ENCODE measurements at places on chromosomes 12 and 14.

- DNase-seq: no peak
These were observed 11.2 kb downstream of the SERPINA1 start for GRCh38 chr14:94376976-94377865.

DNA sequence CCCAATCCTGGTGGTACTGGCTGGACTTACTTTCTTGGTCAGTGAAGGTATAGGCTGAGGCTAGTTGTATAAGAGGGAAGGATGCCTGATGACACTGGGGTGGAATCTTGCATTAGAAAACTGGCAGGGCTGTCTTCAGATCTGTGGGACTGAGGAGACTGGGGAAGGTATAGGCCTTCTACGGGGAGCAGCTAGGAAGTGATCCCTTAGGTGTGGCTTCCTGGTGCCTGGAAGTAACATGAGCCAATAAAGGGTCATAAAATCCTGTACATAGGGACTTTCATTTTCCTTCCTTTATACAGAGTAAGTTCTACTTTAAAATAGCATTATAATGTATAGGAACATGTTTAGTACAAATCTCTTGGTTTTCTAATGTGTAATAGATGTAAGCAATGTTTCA, 716.8 kb downstream of the LRFN5 start:
- no peak for DNase-seq

- DNase-seq: no peak
These were observed 29.6 kb downstream of the VRK1 start for GRCh38 chr14:96826818-96827217.

GRCh38 chr14:53209370-53209769, 56.2 kb upstream of the DDHD1 start:
- no peak for DNase-seq

DNA sequence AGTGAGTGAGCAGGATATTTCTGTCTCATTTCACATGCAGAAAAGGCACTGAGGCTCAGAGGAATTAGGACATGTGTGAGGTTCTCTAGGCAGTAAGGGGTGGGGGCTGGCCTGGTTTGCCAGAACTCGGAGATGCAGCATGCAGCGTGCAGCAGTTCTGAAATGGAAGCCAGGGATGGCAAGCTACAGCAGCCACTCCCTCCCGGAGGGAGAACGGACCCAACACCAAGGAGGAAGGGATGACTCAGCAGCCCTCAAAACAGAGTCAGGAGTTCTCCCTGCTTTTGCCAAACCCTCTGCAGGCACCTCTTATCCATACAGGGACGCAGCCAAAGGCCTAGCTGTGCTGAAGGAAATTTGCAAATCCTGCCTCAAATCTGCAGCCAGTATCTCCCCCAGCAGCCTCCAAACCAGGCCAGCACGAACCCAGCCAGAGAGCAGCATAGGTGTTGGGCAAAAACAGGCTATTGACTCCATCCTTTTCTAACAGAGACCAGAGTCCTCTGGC, 10.3 kb upstream of the SERPINA3 start:
- DNase-seq: no peak

DNA sequence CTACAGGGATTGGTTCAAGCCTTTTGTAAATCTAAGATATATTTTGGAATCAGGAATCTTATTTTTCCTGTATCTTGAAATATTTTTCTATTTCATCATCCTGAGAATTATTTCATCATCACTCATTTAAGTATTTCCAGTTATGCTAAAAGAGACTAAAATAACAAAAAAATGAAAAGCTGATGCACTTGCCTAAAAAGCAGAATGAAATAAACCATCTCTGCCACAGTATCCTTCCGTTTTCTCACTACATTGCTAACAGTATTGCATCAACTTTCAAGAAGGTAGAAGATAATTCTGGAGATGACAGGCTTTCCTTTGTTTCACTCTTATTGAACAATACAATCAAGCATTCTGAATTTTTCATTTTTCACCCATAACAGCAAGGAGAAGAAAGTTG, 31.1 kb upstream of the EIF5 start:
- DNase-seq: no peak

DNA sequence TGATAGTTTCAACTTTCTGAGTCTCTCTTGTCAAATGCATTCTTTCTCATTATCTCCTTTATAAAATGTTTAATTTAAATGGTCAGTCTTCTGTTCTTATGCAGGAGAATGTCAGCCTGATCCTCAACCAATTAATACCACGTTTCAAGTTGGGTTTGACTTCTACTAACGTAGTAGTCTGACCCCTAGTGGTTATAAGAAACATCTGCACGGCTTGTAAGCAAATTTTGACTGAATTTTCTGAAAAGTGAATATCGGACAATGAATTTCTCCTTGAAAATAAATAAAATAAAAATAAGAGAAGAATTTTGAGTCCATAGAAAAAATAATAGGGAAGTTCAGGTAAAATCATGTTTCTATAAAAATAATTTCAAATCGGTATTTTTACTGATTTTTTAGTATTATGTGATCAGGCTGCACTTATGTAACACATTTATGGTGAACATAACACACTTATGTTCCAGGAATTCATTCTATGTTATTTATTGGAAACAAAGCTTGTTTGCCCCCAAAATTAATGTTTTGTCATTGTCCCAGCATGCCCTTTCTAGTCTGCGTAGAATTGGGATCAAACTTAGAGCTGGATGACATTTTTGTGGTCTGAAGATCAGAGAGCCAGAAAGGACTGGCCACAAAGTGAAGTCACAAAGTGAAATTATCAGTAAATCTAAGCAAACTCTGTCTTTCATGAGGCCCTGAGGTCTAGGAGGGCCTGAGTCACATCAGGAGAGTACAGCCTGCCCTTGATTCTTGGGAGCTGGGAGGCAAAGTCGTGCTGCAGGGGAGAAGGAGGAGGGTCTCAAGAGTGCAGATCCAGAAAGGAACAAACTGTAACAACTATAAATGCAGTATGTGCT, 101.2 kb upstream of the STXBP6 start:
- DNase-seq: peak; percentile 53

- no peak for DNase-seq
These were observed 87.4 kb downstream of the HECTD4 start for GRCh38 chr12:112294793-112295192.

DNA sequence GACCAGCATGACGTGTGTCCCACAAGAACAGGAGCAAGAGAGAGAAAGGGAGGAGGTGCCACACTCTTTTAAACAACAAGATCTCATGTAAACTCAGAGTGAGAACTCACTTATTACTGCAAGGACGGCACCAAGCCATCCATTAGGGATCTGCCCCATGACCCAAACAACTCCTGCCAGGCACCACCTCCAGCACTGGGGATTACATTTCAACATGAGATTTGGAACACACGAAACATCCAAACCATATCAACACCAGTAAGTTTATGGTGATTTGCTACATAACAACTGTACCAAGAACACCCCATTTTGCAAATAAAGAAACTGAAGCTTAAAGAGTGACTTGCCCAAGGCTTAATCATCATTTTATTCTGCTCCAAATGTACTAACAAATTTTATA, 23.7 kb upstream of the OR6J1 start:
- DNase-seq: no peak

DNA sequence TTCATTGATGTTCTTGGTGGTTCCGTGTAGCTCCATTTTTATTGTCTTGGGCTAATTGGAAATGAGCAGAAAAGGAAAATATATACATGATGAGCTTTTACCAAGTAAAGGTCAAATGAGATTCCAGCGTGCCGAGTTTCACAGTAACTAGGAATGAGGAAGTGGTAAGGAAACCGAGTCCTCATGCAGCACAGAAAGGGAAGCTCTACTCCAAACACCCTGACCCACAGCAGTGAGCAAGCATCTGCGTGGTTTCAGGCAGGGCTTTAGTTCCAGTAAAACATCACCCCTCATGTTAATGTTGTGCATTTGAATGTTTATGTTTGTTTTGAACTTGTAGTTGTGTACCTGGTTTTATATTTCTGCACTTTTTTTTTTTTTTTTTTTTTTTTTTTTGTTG, 208.0 kb downstream of the SLC41A2 start:
- no peak for DNase-seq

- no peak for DNase-seq
These were observed 56.5 kb downstream of the DAD1 start for GRCh38 chr14:22532345-22533056.

DNA sequence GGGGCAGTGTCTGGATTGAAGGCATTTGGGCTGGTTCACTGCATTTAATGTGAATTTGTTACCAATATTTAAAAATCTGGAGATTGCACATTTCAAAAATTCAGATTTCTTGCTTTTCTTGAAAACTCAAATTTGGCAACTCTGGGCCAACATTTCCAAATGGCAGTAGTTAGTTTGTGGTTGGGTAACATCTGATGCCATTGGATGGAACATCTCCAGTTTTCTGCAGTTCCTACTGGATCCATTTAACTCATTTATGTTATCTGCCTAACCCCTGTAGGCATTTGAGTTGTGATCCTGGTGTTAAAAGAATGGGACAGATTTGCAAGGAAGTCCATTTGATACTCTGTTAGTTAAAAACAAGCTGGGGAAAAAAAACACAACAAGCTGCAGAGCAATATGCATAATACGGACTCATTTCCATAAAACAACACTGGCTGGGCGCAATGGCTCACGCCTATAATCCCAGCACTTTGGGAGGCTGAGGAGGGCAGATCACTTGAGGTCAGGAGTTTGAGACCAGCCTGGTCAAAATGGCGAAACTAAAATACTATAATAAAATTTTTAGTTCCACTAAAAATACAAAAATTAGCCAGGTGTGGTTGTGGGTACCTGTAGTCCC, 7.9 kb downstream of the EIF2B2 start:
- DNase-seq: no peak

DNA sequence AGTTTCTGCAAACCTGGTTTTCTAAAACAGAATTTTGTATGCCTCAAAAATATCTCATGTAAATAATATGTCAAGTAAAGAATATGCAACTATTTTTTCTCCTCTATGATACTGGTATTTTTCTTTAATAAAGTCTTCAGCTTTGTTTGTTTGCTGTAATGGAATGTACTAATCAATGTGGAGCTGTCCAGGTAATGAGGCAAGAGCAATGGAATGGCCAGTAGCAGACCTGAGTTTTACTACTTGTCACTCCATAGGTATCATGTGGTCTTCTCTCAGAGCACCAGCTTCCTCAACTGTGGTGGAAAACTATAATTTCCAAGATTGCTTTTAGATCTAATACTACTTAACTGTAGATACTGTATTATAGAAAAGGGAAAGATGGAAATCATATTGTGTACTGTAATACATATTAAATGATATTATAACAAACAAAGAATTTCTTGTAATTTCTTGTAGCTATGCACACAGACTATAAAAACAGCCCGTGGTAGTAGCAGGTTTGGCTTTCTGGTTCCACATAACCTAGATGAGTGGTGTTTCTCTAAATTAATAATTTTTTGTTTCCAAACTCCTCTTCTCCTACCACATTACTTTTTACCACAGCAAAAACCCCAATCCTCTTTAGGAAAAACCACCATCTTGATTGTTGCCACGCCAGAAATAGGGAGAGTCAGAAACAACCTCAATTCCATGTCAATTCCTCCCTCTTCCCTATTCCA, 70.6 kb downstream of the KIF21A start:
- DNase-seq: no peak

- no peak for DNase-seq
These were observed 19.3 kb downstream of the TAS2R50 start for GRCh38 chr12:10967409-10967808.

DNA sequence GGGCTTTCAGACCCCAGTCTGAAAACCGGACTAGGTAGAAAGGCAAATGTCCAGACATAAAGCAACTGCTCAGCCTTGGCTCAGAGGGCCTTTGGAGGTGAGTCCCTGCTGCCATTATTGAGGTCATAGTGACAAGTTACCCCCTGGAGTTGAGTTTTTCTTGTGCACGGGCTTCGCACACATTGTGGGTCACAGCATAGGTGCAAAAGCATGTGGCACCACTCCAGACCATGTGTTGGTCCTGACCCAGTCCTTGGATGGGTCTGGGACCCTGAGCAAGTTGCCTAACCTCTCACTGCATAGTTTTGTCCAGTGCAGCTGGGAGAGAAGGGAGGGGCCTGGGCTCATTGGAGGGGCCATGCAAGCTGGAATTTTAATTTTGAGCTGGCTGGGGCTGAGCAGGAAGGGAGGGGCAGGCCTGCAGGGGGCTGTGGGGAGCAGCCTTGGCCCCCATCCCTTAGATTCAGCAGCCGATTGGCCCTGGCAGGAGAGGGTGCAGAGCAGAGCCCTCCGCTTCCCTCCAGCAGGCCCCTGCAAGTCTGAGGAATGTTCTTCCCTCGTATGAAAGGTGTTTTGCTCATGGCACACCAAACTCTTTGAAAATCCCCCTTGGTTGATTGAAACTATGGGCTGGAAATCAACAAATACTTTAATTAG, 4.2 kb upstream of the KRT5 start:
- no peak for DNase-seq

DNA sequence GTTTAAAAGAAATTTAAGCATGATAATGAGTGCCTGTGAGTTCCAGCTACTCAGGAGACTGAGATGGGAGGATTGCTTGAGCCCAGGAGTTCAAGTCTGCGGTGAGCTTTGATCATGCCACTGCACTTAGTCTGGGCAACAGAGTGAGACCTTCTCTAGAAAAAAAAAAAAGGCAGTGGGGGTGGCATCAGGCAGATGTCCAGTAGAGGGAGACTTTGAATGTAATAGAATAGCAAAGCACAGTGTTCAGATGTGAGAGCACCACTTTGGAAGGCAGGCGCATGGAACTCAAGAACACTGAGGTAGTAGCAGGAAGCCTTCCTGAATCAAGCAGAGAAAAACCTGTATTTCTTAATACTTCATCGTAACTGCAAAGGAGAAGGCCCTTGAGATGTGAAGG, 394.5 kb upstream of the GARIN6 start:
- no peak for DNase-seq

DNA sequence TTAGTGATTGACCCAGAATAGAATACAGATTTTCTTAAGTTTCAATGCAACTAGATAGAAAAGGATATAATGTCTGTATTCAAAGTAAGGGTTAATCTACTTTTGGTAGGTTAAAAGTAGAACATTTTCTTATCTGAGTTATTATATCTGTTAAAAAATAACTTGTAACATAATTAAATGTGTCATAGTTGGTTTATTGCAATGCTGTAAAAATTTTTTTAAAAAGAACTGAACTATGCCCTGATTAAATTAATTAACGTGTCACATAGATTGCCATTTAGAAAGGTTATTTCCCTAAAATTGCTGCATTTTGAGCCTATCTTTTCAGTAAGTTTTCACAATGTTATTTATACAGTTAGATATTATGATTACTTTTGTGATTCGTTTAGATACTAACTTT, 89.2 kb downstream of the PDE3A start:
- DNase-seq: no peak
